ENCODE measurements at places on chromosomes 2 and 18.
A peak's percentile ranks its signal among the peaks of the same experiment; 100 is the strongest.

- no peak for DNase-seq
Measured at GRCh38 chr18:63579616-63580015, 7.5 kb upstream of the SERPINB13 start.

DNA sequence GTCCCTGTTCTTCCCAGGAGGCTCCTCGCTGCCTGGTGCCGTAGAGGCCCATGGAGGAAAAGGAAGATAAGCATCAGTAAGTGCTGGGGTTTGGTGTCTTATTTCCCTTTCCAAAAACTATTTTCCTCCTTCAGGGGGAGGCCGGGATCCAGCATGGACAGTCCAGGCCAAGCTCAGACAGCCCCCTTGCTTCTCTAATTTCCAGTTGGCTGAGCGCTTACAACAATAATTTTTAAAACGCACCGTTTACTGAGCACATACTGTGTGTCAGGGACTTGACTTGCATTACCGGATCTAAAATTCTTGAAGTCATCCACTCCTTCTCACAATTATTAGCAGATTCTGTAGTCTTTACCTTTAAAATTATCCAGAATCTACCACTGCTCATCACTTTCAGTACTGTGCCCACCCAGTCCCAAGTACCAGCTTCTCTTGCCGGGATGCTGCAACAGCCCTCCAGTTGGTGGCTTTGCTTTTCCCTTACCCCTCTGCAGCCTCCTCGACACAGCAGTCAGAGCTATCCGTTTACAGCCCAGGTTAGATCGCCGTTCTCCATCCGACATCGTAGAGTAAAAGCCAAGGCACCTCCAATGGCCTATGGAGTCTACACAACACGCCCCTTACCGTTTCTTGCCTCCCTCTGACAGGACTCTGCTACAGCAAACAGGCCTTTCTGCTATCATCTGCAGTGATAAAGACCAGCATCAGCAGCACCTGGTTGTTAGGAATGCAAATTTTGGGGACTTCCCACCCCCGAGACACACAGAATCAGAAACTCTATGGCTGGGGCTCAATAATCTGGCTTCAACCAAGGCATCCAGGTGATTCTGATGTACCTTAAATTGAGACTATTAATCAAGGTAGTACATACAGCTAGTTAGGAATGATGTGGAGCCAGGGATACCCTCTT, 75.2 kb upstream of the TSPYL6 start:
- DNase-seq, result no peak

GRCh38 chr2:127655209-127656073, 9.5 kb downstream of the GPR17 start:
- no peak for DNase-seq

DNA sequence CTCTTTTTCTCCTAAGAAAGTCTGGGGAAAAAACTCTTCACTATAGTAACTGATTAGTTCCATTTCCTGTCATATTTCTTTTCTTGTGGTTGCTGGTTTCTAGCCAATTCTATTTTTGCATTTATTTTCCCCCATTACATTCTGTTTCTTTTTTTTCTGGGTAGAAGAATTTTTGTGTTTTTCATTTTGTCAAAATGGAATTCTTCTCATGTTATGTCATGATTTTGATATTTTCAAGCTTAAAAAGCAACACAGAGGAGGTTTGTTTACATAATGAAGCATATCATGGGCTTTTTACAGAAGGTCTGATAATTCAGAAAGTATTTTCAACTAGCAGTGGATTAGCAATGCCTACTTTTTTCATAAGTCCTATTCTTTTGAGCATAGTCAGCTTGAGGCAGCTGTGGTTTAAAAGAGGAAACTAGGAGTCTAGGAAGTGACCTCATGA, 102.0 kb downstream of the MAP2 start:
- peak; percentile 44 for DNase-seq

All from AG20443 (cell line).